Urothelium cell line (cell line): ENCODE measurements at places on chromosomes 12 and 14.

- no peak for DNase-seq
Observed at GRCh38 chr12:6386038-6386437, 2.1 kb downstream of the LTBR start.

DNA sequence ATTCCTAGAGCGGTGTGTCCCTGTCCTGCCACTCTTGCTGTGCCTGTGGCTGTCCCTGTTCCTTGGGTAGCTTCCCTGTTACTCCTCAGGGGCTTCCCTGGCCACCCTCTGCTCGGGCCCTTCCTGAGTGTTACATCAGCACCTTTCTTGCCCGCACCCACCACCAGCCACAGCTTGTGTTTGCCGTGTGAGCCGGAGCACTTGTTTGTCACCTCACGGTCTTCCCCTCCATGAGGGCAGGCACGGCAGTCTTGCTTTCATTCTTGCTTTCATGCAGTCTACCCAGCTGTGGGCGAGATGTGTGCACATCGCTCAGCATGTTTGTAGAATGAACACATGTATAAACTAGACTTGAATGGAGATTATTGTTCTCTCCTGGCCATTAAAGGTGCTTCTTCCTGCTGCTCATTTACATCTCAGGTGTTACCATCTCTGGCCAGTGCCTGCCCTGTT, 42.0 kb downstream of the TRAF3 start:
- DNase-seq: no peak

- no peak for DNase-seq
Observed at GRCh38 chr12:33649992-33650391, 210.4 kb upstream of the SYT10 start.

DNA sequence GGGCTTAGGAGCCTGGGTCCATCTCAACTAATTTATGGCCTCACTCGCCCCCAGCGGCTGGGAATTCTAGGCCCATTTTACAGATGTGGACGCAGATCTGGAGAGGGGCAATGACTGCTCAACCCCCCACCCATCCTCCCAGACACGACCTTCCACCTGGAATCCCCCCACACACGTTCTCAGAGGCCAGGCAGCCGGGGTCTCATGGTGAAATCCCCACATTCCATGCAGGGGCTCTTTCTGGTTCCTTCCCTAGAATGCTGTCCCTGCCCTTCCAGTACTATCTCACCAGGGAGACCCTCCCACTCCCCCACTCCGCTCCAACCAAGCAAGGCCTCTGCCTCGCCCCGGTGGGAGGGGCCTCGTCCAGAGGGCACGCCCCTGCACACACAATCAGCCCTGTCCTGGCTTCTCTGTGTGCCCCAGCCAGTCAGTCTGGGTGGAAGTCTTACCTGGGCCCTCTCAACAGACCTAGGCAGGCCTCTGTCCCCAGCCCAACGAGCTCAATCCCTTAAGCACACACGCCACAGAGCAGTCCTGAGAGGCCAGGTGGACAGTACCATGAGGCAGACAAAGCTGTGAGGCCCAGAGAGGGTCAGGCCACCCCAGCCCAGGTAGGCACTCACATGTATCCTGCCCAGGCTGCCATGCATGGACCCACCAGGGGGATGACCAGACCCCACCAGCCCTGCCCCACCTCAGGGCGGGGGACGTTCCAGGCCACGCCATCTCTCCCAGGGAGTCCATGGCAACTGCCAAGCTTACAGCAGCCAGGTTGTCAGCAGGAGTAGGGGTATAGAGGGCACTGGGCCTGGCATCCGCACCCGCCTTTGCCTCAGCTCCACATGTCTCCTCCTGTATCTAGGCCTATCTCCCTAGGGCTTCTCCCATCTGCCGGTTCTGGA, 1.3 kb upstream of the ANKRD9 start:
- DNase-seq: no peak

DNA sequence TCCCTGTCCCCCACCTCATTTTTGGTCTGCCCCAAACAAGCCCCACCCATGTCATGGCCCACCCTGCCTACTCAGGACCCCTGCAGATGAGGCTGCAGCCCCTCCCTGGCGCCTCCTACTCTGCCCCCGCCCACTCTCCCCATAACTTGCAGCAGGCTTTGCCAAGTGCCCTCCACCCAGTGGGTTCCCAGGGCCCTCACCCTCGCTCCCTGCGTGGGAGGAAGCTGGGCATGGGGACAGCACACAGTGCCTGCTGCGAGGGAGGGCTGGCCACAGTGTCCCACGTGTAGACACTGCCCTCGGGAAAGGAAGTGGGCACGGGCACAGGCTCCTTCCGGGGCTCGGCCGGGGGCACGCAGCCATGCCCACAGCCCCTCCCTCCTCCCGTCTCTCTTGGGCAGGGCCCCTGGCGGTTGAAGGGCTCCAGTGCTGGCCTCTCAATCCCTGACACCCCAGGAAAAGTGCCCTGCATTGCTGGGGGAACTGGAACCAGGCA, 9.4 kb downstream of the AKT1 start:
- DNase-seq: no peak

- DNase-seq: peak; percentile 91
Observed at GRCh38 chr12:1830981-1831963, 10.9 kb downstream of the LRTM2 start.

- no peak for DNase-seq
Observed at GRCh38 chr14:89902881-89903280, 51.6 kb downstream of the EFCAB11 start.

GRCh38 chr12:288687-289086, 26.1 kb upstream of the SLC6A13 start:
- DNase-seq: no peak

DNA sequence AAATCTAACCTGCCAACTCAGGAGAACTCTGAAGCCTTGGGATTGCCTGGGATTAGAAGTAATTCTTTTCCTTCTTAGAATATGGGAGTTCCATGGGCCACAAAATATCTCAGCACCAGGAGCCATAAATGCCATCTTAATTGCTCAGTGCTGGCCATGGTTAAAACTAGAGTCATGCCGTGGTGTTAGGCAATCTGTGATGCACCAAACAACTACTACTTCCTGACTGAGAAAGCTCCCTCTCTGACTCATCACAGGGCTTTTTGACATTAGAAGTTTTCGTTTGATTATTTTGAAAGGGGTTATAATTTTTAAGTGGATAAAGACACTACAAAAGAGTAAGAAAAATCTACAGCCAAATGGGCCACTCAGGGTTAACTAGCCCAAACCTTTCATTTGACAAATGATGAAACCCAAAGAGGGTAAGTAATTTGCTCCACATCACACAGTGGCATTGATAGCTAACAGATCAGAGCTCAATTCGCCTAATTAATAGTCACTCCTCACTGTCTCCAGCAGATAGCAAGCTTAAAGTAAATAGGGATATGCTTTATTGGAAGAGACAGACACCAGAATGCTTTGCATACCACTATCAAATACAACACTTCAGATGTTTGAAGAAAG, 377.3 kb downstream of the EMP1 start:
- peak; percentile 76 for DNase-seq

DNA sequence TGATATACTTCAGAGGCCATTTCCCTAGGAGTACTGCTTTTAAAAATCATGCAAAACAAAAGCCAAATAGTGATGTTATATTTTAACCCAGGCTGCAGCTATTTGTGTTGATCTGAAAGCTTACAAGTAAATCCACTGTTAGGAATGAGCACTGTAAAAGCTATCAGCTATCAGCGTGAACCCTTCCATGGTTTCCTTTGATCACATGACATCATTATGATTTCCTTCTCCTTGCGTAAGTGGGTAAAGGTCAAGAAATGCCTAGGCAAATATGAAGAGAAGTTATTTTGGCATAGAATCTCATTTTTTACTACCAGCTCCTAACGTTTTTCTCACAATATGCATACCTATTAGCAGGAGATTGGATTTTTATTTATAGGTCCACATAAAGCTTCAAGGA, 48.6 kb upstream of the CATSPERB start:
- no peak for DNase-seq

DNA sequence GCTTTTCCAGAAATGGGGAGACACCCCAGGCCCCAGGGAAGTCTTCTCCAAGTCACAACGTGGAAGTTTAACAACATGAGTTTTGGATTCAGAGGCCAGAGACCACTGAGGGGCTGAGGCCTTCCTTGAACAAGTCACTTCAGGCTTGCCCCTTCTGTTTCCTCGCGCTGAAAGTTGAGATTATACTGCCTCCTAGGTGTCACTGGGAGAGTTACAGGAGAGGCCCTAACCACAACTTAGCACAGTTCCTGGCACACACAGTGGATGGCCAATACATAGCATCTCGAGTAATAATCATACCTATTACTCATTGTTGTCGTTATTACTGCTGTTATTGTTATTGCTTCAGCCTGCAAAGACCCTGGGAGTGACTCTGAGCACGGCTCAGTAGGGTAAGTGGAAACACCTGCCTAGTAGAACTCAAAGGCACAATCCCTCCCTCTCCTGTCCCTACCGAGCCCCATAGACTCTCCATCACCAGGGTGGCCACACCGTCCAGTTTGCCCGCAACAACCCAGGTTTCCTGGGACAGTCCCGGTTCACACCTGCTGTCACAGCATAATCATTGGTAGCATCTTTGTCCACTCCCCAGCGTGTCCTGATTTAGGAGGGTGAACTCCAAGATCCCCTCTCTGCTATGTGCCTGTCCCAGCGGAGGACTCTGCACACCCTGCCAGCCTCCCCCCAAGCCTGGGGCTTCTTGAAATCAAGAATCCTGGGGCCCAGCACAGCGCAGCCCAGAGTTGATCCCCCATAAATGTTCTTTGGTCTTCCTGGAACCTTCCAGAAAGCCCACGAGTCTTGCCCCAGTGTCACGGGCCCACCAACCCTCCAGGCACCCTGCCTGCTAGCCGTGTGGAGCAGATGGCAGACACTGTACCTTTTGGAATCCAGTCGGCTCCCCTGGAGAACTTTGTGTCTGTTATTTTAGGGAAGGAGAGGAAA, 85.0 kb downstream of the SYNE3 start:
- DNase-seq: peak; percentile 16

DNA sequence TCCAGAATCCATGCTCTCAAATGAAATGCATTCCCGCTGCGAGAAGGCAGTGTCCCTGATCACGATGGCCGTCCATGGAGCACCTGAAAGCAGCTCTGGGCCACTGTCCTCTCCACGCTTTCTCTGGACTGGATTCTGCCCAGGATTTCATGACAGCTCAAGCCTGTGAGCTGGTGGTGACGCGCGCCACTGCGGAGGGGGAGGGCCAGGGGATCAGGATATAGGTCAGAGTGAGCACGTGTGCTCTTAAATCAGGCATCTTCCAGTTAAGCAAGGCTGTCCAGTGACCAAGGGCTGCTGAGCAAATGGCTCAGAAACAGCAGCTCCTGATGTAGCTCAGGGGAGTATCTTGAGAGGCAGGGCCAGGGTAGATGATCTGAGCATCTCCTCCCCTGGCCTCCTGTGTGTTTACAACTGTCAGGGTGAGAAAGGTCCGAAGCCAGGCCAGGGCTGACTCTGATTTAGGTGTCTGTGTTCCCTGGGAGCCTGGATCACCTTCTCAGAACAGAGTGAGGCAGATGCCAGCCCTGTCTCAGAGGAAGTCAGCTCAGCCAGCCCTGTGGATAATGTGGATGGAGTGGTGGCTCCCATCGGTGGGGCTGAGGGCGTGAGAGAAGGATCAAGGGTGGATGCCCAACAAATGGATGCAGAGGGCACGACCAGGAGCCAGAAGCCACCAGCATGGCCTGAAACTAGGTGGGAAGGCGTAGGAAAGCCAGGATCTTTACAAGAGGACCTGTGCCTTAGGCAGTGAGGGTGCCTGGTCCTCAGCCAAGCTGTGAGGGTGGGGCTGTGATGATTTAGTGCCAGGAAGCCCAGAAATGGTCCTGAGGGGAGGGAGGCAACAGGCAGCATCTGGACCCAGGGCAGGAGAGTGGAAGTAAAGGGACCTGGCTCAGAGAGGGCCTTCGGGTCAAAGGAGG, 55.3 kb downstream of the ELK3 start:
- no peak for DNase-seq

DNA sequence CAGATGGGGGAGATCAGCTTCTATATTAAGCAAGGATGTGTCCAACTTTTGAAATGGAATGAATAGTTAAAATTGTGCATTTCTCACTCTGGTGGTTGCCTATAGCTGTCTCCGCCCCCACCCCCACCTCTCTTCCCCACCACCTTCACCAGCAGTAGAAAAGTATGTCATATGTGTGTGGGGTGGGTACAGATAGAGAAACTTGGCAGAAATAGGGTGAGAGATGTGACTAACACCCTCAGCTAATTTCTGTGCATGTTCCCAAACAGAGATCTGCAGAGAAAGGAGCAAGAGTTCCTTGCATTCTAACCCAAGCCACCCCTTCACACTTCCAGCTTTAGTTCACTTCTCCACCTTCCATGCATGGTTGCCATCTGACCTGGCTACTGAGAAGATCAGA, 980.1 kb downstream of the NRXN3 start:
- no peak for DNase-seq

DNA sequence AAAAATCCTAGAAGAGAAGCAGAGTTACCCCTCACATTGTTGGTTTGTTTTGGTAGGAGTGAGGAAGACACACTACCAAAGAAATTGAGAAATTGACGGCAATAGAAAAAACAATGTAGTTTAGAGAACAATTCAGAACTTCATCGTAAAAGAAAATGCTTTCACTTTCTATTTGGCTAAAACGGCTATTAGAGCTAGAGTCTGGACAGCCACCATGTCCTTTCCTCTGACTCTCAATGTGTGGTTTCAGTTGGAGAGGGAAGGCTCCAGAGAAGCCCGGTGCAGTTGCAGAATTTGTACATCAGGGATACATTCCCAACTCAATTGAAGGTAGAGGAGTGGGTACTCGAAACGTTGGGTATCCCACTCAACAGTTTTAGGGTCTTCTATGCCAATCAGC, 535.3 kb downstream of the GALC start:
- DNase-seq: peak; percentile 27

GRCh38 chr12:68772714-68773113, 26.7 kb downstream of the SLC35E3 start:
- DNase-seq: no peak

DNA sequence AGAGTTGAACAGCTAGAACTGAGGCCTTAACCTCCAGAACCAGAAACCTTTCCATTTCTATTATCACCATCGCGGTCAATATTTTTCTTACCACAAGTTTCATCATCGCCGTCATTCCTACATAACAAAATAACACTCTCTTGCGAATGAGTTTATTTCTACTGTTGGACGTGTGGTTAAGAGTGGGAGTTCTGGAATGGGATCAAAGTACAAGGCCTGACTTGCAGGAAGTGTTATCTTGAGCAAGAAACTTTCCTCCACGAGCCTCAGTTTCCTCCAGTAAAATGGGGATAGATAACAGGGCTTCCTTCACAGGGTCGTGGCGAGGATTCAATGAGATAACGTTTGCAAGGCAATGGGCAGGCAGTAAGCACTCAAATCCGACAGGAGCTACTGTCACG, 652 bp downstream of the SART3 start:
- no peak for DNase-seq
